ENCODE measurements at places on chromosomes 11 and 22.

DNA sequence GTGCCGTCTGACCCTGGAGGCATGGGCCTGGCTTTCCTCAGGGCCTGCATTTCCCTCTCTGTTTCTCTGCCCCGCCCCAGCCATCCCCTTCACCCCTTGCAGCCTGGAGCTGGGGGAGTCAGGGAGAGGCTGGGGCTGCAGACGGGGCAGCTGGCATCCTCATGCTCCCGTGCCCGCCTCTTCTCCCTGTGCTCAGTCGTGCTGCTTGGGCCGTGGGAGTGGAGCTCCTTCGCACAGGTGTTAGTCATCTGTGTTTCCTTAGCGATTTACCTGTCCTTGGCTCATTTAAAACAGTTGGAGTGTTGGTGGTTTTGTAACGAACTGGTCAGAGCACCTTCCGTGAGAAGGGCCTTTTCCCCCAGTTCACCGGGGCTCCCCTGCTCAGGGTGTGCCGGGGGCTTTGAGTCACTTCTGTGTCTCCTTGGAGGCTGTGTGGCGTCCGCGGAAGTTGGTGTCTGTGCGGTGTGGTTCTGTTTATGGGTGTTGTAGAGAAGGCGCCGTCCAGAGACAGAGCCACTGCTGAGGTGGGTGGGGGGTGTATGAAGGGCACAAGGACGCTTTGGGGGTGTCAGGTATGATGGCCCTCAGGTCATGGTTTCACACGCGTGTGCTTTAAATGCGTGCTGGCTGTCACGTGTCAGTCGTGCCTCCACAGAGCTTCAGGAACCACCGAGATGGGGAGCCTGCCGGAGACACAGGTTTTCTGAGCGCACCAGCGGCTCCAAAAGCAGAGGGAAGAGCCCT is 19.5 kb downstream of the BRSK2 start:
- DNase-seq: peak; percentile 88
- no peaks in the 10 kb centered on the region for H3K36me3 ChIP-seq
- peak overlapping the region; percentile 76 for H3K27ac ChIP-seq
- peak overlapping the region; percentile 44 for H3K4me3 ChIP-seq

- H3K36me3 ChIP-seq: peaks cover 56% of the 10 kb centered on the region
- DNase-seq: no peak
- no peak overlapping the region for H3K27ac ChIP-seq
- H3K27me3 ChIP-seq: no peaks in the 10 kb centered on the region
- H3K4me3 ChIP-seq: no peak overlapping the region
Measured at GRCh38 chr22:39428597-39429071, 28.2 kb upstream of the MGAT3 start.

GRCh38 chr11:534396-535209 is 773 bp downstream of the HRAS start:
- H3K27ac ChIP-seq: no peak overlapping the region
- DNase-seq: peak; percentile 32
- H3K4me3 ChIP-seq: peak overlapping the region; percentile 47
- H3K36me3 ChIP-seq: peaks cover 8% of the 10 kb centered on the region

- no peak overlapping the region for H3K27ac ChIP-seq
- no peaks in the 10 kb centered on the region for H3K36me3 ChIP-seq
- peaks cover 5% of the 10 kb centered on the region for H3K4me1 ChIP-seq
- no peak for DNase-seq
Measured at GRCh38 chr11:26144291-26144690, 187.6 kb upstream of the ANO3 start.

DNA sequence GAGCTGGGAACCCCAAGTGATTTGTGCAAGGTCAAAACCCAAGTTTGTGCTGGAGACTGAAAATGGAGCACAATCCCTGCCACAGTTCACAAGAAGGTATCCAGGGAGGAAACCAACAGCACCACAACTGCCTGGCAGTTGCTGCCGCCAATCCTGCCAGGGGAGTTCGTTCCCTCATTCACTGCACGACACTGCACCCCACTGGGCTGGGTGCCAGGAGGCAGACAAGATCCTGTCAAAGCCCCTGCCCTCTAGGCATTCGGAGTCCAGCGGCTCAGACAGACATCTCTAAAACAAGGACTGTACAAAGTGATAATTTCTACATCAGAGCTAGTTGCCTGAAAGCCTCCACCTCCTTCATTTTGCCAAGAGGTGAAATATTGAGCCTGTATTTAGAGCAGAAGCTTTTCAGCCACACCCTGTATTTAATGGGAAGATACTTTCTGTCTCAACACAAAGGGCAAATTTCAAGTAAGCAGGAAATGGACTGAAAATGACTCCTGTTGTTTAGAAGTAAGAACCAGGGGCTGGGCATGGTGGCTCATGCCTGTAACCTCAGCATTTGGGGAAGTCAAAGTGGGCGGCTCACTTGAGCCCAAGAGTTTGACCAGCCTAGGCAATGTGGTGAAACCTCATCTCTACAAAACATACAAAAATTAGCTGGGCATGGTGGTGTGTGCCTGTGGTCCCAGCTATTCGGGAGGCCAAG is 277.4 kb upstream of the NARS2 start:
- no peaks in the 10 kb centered on the region for H3K4me1 ChIP-seq
- no peaks in the 10 kb centered on the region for H3K27me3 ChIP-seq
- H3K36me3 ChIP-seq: no peaks in the 10 kb centered on the region
- no peak overlapping the region for H3K27ac ChIP-seq
- H3K4me3 ChIP-seq: no peak overlapping the region

DNA sequence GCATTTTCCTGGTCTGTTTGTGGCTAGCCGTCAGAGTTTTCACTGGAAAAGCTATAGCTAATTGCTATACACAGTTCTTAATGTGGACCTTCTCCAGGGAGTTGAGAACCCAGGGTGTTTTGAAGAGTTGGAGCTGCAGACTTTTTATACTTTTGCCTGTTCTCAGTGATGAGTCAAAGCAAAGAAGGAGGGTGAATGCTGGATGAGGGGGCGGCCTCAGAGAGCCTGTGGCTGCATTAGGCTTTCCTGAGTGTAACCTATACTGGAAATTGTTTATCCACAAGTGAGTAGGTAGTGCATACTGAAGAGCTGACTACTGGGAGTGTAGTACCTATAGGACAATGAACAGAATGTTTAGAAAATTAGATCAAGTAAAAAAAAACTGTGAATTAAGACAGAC is 79.7 kb upstream of the HORMAD2 start:
- no peaks in the 10 kb centered on the region for H3K4me1 ChIP-seq
- no peak overlapping the region for H3K27ac ChIP-seq
- DNase-seq: no peak
- H3K27me3 ChIP-seq: no peaks in the 10 kb centered on the region

DNA sequence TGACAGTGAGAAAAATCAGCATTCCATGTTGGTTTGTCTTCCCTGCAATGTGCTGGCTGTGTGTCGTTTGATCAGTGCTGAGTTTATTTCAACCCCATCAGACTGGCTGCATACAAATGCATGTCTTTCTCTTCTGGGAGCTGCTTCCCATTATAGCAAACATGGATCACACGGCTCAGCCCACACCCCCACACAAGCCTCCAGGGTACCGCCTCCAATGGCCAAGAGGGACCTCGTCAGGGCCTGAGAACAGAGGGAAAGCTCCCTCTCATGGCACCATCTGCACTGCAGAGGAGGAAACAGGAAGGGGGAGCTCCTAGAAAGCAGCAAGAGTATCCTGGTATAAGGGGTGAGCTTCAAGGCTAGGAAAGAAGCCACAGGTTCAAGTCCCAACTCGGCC is 214.2 kb downstream of the LARGE1 start:
- H3K4me1 ChIP-seq: no peaks in the 10 kb centered on the region
- H3K27me3 ChIP-seq: no peaks in the 10 kb centered on the region

- no peaks in the 10 kb centered on the region for H3K27me3 ChIP-seq
- no peak for DNase-seq
- H3K4me3 ChIP-seq: no peak overlapping the region
- no peaks in the 10 kb centered on the region for H3K36me3 ChIP-seq
- H3K4me1 ChIP-seq: no peaks in the 10 kb centered on the region
Measured at GRCh38 chr11:79047321-79047720, 393.5 kb downstream of the TENM4 start.

GRCh38 chr11:19164230-19164855 is 37.4 kb downstream of the CSRP3 start:
- no peak for DNase-seq
- H3K27me3 ChIP-seq: no peaks in the 10 kb centered on the region

- no peak for DNase-seq
- H3K27ac ChIP-seq: no peak overlapping the region
- H3K36me3 ChIP-seq: no peaks in the 10 kb centered on the region
- no peak overlapping the region for H3K4me3 ChIP-seq
- H3K4me1 ChIP-seq: no peaks in the 10 kb centered on the region
Measured at GRCh38 chr11:92536883-92537282, 312.3 kb downstream of the FAT3 start.

GRCh38 chr11:32279672-32280071 is 155.7 kb downstream of the WT1 start:
- H3K4me3 ChIP-seq: no peak overlapping the region
- no peaks in the 10 kb centered on the region for H3K27me3 ChIP-seq

GRCh38 chr22:45934168-45934564 is 42.8 kb downstream of the WNT7B start:
- H3K4me3 ChIP-seq: no peak overlapping the region

DNA sequence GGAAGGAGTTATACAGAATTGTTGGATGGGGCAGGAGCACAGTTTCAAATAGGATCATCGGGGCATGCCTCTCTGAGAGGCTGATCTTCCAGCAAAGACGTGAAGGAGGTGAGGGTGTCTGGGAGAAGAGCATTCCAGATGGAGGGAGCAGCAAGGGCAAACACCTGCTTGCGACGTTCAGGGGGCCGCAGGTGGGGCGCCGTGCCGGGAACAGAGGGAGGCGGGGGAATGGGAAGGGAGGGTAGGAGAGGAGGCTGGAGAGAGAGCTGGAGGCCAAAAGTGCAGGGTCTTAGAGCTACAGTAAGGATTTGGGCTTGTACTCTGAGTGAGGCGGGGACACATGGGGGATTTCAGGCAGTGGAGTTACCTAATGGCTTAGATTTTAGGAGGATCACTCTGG is 13.6 kb downstream of the APOL5 start:
- no peak overlapping the region for H3K27ac ChIP-seq
- H3K36me3 ChIP-seq: no peaks in the 10 kb centered on the region
- H3K4me1 ChIP-seq: peaks cover 9% of the 10 kb centered on the region
- DNase-seq: no peak
- H3K4me3 ChIP-seq: no peak overlapping the region

DNA sequence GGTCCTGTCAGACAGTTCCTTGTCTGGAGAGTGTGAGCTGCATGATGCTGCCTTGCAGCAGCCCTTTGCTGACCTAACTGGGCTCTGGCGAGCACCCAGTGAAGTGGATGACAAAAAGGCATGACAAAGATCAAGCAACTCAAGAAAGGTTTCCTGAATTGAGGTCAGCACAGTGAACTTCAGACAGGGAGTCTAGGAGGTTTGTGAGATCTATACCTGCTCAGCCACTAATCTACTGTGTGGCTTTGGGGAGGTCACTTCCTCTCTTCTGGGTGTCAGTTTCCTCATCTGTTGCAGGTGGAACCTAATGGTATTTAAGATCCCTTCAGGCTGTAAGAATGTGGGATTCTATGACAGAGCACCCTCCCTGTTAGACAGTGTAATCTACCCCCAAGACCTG is 213.9 kb upstream of the NARS2 start:
- no peaks in the 10 kb centered on the region for H3K27me3 ChIP-seq
- no peaks in the 10 kb centered on the region for H3K36me3 ChIP-seq
- no peak overlapping the region for H3K27ac ChIP-seq

GRCh38 chr11:133977067-133977677 is 20.4 kb upstream of the IGSF9B start:
- no peaks in the 10 kb centered on the region for H3K36me3 ChIP-seq
- H3K4me1 ChIP-seq: no peaks in the 10 kb centered on the region
- no peak for DNase-seq
- H3K27ac ChIP-seq: no peak overlapping the region
- H3K4me3 ChIP-seq: no peak overlapping the region

DNA sequence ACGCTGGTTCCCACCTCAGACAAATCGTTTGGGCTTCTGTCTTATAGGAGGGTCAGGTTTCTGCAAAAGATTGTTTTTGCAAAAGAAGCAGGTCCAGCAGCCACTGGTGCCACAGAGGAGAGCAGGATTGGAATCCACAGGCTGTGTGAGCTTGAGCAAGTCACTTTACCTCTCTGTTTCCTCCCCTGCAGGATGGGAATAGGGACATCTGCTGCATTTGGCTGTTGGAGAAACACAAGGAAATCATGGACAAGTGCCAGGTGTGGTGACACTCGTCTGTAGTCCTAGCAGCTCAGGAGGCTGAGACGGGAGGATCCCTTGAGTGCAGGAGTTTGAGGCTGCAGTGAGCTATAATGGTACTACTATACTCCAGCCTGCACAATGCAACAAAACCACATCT is 422.6 kb downstream of the MN1 start:
- peaks cover 9% of the 10 kb centered on the region for H3K4me1 ChIP-seq
- no peak overlapping the region for H3K27ac ChIP-seq
- H3K4me3 ChIP-seq: no peak overlapping the region

DNA sequence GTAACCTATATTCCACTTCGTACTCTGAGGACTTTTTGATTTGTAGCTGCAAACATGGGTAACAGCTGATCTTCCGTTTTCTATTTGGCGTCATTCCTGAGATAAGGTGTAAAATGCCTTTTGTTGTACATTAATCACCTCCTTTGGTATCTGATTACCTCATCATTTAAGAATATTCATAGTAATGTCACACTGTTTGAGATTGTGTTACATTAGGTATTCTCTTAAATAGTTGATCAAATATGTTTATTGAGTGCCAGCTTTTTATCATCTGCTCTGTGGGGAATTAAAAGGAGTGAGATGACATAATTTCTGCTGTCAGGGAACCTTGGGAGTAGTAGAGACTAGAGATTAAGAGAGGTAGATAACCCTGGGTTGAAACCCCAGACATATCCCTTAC is 5.9 kb downstream of the NCAM1 start:
- no peaks in the 10 kb centered on the region for H3K36me3 ChIP-seq
- no peak overlapping the region for H3K27ac ChIP-seq
- no peaks in the 10 kb centered on the region for H3K27me3 ChIP-seq
- no peak for DNase-seq
- H3K4me3 ChIP-seq: no peak overlapping the region

- DNase-seq: no peak
- H3K27ac ChIP-seq: no peak overlapping the region
- no peaks in the 10 kb centered on the region for H3K36me3 ChIP-seq
- no peaks in the 10 kb centered on the region for H3K27me3 ChIP-seq
- H3K4me3 ChIP-seq: no peak overlapping the region
Measured at GRCh38 chr22:37299969-37300509, 17.7 kb downstream of the CYTH4 start.

DNA sequence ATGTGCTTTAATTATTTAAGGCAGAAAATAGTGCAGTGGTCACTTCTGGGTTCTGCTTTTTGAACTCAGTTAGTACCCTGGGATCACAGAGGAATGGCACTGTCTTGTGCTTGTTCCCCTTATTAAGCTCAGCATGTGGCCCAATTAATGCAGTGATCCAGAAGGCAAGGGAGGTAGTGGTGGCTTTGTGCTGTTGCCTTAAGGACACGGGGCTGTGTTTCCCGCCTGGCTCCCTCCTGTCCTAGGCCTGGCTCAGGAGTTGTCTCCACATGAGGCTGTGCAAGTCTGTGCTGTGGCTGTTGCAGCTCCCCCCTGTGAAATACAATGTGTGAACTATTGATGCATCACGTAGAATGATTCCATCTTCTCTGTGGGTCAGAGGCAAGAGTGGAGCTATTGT is 49.2 kb upstream of the CABP7 start:
- no peak overlapping the region for H3K27ac ChIP-seq
- H3K4me1 ChIP-seq: no peaks in the 10 kb centered on the region
- DNase-seq: no peak
- no peak overlapping the region for H3K4me3 ChIP-seq
- H3K27me3 ChIP-seq: no peaks in the 10 kb centered on the region

Measured in pancreas (tissue), 10 donors.